Fibroblast of the conjunctiva (primary cell): ENCODE measurements at places on chromosomes 16 and 17.

- DNase-seq, result no peak
Measured at GRCh38 chr16:85689285-85689949, 663 bp upstream of the GINS2 start.

DNA sequence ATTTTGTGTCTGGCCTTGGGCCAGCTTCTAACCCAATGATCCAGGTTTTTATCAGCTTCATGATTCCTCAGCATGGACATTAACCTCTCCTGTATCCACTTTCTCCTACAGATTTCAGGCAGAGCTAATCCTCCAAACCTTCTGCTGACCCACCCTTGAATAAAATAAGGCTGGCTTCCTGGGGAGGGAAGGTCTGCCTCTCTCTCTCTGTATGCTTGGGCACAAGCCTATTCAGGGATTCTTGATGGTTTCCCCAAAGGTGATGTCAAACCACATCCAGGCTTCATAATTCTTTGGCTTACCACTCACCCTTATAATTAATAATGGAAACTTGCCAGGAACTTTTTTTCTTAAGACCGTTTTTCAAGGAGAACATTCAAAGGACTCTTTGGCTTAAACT is 240.1 kb downstream of the UTP18 start:
- no peak for DNase-seq

DNA sequence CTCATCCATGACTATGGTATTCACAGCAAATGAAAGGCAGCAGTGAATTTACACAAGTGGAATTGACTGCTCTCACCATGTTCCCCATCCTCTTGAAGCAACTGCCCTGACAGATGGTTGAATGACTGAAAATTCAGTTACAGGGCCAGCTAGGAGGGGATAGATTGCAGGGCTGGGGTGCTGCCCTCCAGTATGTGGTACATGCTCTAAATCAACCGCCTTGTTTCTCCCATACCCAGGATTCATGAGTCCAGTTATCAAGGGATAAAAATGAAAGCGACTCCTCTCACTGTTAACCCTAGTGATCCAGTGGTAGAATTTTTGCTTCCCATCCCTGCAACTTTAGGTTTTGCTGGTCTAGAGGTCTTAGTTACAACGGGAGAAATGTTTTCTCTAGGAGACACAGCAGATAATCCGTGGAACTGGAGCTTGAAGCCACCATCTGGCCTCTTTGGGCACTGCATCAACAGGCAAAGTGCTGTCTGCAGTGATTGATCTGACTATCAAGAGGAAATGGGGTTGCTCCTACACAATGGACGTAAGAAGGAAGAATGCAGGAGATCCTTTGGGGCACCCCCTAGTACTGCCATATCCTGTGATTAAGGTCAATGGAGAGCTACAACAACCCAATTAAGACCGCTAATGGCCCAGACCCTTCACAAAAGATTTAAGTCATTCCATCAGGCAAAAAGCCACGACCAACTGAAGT is 32.0 kb downstream of the SCPEP1 start:
- DNase-seq, result peak; percentile 26

GRCh38 chr17:62816282-62816839 is 8.2 kb upstream of the MARCHF10 start:
- DNase-seq, result no peak

GRCh38 chr16:85330694-85331188 is 218.5 kb upstream of the CIBAR2 start:
- peak; percentile 64 for DNase-seq

- no peak for DNase-seq
Measured at GRCh38 chr17:284676-285355, 67.8 kb downstream of the RPH3AL start.

- DNase-seq, result no peak
Measured at GRCh38 chr17:49452201-49452600, 37.5 kb upstream of the PHB1 start.

DNA sequence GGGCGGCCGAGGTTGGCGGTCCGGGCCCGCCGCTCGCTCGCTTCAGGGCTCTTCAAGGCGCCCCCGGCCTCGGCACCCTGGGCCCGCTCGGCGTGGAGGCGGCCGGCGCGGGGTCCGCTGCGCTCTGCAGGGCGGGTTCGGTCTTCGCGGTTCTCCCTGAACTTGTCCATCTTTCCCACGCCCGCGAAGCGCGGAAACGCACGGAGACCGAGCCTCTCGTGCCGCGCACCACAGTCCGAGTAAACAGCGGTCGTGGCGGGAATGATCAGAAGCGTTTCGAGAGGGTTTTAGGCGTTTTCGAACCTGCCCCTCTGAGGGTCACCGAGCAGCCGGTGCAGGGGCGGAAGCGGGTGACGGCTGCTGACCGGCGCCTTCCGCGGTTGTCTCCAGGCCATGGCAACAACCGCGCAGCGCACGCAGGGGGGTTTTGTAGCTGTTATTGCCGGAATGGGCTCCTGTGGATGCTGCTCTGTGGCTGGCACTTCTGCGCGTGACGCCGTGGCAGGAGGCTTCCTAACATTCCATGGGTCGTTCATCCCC is 414 bp downstream of the NARF start:
- DNase-seq, result no peak

DNA sequence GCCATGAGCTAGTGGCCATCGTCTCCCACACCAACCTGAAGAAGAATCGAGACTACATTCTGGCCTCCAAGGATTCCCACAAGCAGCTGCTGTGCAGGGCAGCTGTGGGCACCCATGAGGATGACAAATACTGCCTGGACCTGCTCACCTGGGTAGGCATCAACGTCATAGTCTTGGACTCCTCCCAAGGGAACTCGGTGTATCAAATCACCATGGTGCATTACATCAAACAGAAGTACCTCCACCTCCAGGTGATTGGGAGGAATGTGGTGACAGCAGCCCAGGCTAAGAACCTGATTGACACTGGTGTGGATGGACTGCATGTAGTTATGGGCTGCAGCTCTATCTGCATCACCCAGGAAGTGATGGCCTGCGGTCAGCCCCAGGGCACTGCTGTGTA is 70.2 kb downstream of the GRIN2A start:
- DNase-seq, result no peak

GRCh38 chr16:76756951-76757350 is 434.0 kb upstream of the MON1B start:
- no peak for DNase-seq

GRCh38 chr16:21279501-21279900 is 1.4 kb upstream of the CRYM start:
- no peak for DNase-seq

DNA sequence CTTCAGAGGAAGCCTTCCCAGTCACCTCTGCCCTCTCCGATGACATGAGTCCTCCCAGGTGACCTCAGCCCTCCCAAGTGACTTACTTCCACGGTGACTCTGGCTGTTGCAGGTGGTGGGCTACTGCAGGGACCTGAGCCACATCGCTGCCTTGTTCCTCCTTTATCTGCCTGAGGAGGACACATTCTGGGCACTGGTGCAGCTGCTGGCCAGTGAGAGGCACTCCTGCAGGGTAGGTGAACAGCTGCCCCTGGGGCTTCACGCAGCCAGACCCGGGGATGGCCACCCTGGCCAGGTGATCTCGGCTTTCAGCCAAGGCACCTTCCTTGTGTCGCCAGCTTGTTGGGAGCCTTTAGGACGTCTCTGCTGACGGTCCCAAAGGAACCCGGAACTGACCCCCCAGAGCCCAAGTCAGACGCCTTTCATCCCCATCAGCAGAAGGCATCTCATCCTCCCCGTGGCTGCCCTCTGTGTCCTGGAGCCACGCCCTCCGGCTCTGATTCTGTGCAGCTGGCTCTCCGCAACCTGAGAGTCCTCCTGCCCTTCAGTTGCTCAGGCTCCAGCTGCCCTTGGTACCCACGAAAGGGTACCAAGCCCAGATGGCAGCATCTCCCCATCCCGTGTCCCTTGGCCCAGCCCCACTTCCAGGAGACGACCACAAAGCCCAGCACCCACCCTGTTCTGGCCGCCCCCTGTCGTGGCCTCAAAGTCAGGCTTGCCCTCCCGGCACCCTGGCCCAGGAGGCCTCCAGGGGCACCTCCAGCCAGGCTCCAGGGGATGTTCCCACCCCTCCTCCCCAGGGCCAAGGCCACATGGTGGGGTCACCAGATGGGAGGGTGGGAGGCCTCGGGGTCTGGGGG is 81.7 kb downstream of the GOSR1 start:
- no peak for DNase-seq
